HFFc6 (cell line): ENCODE measurements at places on chromosomes 5 and 9.

GRCh38 chr5:150658121-150658520 is 2.9 kb upstream of the MYOZ3 start:
- no peak overlapping the region for H3K27ac ChIP-seq
- no peak for DNase-seq
- peaks cover 6% of the 10 kb centered on the region for H3K27me3 ChIP-seq
- H3K4me1 ChIP-seq, result peaks cover 23% of the 10 kb centered on the region
- no peak overlapping the region for H3K4me3 ChIP-seq
- peaks cover under 1% of the 10 kb centered on the region; the same call in 1 of the 2 replicates for H3K36me3 ChIP-seq

DNA sequence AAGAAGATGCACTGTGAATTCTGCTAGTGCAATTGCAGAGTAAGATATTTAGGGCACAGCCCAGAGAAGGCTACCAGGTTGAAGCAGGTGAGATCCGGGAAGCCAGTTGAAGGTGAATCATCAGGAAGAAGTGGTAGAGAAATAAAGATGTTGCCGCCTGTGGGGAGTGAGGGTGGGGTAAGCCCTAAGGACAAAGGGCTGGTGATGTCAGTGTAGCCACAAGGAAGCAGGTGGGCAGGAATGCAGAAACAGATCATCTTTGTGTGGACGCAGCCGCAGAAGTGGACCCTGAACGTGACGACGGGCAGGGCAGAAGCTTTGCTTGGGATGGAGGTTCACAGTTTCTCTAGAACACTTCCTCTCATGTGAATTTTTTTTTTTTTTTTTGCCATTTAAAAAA is 164.2 kb downstream of the ACTL7B start:
- H3K4me3 ChIP-seq, result no peak overlapping the region
- H3K27me3 ChIP-seq, result no peaks in the 10 kb centered on the region; the same call in 1 of the 2 replicates
- DNase-seq, result no peak
- no peak overlapping the region for H3K27ac ChIP-seq

GRCh38 chr5:107401470-107402122 is 269.1 kb downstream of the EFNA5 start:
- H3K27me3 ChIP-seq, result peaks cover 8% of the 10 kb centered on the region; the same call in 1 of the 2 replicates

DNA sequence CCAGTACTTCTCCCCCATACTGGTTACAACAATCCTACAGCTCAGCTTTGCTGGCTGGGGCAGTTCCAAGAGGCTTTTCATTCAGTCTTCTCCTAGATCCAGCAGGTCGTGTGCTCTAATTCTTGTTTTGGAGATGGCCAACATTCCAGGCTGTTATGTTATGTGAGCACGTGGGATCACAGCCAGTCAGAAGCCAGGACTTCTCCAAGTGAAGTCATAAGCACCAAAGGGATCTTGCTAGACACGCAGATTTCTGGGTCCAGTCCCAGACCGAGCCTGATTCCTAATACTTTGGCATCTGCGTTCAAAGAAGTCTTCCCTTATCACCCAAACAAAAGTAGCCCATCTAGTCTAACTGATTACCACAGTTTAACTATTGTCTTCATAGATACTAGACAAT is 1.4 kb upstream of the LARP1 start:
- H3K27me3 ChIP-seq, result no peaks in the 10 kb centered on the region
- H3K4me3 ChIP-seq, result peak overlapping the region; percentile 87
- peaks cover 32% of the 10 kb centered on the region for H3K4me1 ChIP-seq
- peak overlapping the region; percentile 98 for H3K27ac ChIP-seq
